Stimulated activated CD8-positive, alpha-beta memory T cell treated with anti-CD3 and anti-CD28 coated beads, Interleukin-4, amount 100 ng/mL, for 24 hours (primary cell): ENCODE measurements at places on chromosomes 7 and 10.

GRCh38 chr7:84021292-84021908, 173.2 kb downstream of the SEMA3A start:
- DNase-seq = no peak

DNA sequence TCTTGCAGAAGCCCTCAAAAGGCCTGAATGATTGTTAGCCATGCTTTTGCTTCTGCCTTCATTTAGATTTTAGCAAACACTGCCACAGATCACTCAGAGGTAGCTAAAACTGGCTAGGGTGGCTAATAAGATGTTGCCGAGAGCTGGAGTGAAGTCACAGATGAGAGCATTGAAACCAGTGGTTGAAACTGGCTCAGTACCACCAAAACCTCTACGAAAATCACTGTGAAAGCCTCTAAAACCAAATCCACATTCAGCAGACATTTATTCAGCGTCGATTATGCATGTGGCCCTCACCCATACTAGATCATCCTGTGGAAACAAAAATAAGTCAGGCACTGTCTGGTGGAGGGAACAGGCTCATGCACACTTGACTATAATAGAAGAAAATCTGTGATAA, 50.8 kb downstream of the PIK3CG start:
- DNase-seq = no peak

DNA sequence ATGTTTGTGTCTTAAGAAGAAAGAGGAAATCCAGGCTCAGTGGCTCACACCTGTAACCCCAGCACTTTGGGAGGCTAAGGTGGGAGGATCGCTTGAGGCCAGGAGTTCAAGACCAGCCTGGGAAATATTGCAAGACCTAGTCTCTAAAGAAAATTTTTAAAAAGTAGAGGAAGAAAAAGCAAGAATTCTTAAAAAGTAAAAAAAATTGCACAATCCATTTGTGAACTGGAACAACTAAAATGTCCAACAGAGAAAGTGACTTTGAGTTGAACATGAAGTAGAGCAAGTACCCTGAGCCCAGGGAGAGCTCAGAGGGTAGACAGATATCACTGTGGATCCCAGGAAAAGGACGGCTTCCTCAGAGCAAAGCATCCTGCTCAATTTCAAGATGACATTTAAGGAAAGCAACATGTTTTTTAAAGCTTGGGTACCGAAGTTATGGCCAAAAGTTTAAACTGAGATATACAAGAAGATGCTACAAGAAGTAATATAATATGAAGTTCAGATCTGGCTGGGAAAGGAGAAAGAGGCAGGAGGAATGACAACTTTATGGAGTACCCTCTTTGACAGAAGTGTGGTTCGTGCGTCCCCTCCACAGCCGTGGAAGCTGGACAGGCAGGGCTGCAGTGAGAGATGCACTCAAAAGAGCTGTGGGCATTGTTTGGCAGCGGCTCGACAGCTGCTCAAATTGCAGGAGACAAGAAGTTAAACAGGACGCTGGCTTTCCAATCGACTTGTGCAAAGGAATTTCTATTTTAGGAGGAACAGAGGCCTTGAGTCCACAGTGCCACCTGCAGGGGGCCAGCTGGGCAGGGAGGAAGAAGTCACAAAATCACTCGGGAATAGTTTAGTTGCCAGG, 201.3 kb downstream of the JCAD start:
- DNase-seq = no peak

DNA sequence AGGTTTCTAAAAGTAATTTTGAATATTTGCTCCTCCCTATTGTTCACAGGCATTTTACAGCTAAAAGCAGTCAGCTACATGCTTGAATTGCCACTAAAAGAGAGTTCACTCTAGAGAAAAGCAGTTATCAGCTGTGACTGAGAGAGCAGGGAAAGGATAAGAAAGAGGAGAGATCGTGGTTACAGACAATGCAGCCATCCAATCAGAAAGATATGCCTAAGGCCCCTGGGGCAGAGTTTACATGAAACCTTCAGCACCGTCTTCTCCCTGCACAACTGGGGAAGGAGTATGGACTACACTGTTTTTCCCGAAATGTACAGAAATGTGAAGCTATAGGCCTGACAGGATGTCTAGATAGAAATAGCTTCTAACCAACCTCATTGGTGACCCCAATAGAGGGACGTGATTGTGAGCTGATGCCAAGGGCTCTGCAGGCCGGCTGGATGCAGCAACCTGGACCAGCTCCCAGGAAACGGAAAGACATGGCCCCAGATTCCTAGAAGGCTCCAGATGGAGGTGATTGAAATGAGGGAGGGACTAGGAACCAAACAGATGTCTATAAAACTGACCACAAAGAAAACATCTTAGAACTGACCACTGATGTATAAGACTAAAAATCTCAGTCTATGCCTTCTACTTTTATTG, 3.2 kb upstream of the VSTM4 start:
- DNase-seq = no peak

GRCh38 chr10:11901833-11902475, 78.8 kb downstream of the PROSER2 start:
- DNase-seq = no peak

GRCh38 chr10:59557052-59557451, 152.6 kb downstream of the SLC16A9 start:
- DNase-seq = no peak

DNA sequence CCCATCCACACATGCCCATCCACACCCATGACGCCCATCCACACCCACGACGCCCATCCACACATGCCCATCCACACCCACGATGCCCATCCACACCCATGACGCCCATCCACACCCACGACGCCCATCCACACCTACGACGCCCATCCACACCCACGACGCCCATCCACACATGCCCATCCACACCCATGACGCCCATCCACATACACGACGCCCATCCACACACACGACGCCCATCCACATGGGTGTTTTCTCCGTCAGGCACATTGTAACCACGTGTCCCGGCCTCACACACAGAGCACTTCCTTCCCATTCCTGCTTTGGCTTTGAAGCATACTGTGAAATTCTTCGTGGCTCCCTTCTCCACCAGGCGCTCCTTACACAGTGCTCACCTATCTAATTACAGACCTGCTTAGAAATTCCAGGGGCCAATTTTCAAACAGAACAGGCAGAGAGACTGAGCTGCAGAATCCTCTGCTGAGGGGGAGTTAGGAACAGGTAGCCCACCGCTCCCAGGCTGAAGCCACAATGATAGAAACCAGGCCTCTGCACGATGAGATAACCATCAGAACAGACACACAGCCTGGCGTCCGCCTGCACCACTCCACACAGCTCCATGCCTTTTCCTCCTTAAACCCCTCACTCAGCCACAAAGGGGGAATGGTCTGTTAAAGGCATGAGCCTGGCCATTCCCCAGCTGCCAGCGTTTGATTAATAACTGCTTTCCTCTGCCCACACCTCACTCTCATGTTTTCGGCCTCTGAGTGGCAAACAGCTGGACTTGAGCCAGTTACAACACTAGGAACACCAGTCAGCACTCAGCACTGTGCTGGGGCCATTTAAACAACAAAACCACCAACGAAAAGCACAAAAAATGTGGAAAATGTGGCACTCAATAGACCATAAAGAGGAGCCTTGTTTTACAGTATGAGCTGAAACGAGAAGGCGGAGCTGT, 501.6 kb downstream of the PTPRN2 start:
- no peak for DNase-seq

DNA sequence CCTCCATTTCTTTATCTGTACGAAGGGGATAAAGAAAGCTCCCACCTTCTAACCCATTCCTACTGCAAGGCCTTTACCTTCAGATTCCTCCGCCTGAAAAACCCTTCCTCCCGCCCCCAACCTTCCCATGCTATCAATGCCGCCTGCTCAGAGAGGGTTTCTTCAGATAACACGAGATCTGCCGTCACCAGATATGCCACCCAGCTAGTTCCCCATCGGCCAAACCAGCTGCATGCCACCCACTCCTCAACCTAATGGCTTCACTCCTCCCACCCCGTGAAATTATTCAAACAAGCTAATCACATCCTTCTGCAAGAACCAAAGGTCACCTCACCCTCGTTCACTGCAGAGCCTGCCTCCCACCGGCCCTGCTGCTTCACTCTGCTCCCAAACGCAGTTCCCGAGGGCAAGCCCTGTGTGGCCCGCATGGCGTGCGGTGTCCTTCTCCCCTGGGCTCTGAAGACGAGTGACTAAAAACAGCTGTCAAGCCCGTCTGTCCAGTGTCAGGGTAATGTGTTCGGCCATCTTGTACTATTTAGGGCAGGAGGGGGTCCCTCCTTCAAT, 46.8 kb upstream of the TMEM213 start:
- DNase-seq = no peak

DNA sequence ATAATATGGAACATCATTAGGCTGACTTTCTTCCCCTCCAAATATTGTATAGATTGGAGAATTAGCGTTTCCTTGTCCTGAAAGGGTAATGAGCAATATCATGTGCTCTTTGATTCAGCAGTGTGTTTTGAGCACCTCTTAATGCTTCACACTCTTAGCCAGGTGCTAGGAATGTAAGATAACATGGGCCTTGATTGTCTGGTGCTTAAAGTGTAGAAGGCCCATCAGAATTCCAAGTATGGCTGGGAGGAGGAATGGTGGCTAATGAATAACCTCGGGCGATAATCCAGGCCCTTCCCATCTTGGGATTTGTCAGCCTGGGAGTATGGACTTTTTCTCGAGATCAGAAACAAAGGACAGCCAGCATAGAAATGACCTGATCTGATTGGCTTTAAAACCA, 8.6 kb downstream of the TSPAN13 start:
- no peak for DNase-seq

GRCh38 chr7:90777465-90777864, 181.3 kb downstream of the CDK14 start:
- no peak for DNase-seq

DNA sequence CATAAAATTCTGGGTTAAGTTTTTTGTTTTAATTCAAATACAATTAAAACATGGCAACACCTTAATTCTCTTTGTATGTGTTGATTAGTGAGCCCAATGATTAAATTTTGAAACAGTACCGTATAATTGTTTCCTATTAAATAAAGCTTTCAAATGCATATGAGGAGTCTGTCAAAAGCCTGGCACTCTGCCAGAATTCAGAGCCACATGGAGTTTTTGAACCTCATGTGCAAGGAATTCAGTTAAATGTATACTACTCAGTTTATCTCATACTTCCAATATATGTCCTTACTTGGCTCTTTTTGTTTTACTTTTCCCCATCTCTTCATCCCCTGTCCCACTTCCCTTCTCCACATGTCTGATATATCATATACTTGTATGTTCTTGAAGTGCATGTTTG, 165.6 kb upstream of the FAM3C start:
- no peak for DNase-seq

DNA sequence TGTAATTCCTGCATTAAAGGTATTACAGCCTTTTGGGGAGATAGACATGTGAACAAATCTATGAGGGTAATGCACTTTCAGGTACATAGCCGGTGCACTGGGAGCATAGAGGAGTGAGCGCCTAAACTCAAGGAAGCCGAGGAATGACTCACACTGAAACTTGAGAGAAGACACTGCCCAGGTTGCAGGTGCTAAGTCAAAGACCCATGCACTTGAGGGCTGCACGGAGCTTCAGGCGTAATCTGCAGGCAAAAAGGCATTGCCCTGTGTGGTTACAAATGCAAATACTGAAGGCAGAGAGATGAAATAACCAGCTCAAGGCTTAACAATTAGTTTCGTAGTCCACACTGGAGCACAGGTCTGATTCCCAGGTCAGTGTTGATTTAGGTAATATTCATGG, 51.0 kb upstream of the OSBPL3 start:
- no peak for DNase-seq

DNA sequence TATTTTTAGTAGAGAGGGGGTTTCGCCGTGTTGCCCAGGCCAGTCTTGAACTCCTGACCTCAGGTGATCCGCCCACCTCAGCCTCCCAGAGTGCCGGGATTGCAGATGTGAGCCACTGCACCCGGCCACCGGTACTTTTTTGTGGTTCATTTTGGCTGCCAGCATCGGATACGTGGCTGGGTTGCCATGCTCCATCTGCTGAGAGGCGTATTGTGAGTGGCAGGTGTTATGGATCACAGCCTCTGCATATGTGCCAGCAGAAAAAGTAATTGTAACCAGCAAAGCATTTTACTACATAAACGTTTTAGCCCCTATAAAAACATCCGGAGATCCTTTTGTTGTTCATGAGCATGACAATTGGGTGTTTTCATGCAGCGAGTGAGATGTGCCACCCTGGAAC, 7.1 kb downstream of the FOXK1 start:
- DNase-seq = no peak

- DNase-seq = no peak
These were observed 177.4 kb downstream of the SFMBT2 start for GRCh38 chr10:7233259-7233991.

DNA sequence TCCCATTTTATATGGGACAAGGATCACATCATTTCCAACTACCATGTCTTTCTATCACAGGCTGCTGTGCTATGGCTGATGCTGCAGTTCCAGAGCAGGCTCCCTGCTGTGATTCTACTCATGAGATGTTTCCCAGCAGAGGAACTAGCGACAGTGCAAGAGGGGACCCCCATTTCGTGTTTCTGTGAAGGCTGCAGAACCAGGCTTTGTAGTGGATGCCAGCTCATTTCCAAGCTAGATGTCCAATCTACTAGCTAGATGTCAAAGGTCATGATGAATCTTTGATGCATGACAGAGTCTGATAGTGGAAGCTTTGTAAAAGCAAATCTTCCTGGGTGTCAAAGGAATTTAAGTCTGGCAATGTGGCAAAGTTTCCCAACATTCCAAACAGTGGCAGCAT, 21.2 kb upstream of the MYO3A start:
- no peak for DNase-seq
